ENCODE measurements at places on chromosomes 7 and 10. TPM values are rescaled to one million over a fixed set of nuclear protein-coding genes. Genes with fewer than 3 reads are reported as not detected.

DNA sequence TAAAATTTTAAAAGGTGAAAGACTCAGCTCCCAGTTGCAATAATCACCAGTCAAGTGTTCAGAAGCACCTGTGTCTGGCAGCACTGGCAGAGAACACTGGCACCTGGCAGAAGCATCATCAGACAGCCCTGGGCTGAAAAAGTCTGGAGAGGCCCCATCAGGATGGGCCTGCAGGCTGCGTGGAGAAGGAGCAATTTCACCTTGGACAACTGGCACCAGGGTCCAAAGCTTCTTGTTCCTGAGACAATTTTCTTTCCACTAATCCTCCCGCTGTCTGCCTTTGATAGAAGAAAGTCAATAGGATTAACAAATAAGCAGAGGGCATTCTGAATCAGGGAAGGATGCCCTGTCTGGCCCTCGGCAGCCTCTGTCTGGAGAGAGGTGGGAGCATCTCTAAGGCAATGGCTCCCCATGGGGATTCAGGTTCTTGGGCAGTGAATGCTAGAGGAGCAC is 6.5 kb downstream of the COBL start:
- DNase-seq = peak; percentile 30

DNA sequence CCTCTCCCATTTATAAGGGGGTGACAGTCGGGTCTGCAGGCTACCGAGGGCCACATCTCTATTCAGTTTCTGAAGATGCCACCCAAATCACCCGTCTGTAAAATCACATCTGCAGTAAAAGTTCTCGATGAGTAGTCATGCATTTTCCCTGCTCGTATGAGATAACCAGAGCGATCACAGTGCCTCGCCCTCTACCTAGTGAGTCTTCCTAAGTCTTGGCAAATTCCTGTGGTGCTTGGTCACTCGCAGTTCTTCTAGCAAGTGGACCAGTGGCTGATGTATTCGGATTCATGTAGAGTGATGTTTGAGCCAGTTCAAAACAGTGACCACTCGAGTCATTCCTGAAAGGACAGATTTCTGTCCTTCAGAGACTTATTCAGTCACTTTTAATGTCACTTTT is 44.9 kb downstream of the INSYN2A start:
- no peak for DNase-seq

DNA sequence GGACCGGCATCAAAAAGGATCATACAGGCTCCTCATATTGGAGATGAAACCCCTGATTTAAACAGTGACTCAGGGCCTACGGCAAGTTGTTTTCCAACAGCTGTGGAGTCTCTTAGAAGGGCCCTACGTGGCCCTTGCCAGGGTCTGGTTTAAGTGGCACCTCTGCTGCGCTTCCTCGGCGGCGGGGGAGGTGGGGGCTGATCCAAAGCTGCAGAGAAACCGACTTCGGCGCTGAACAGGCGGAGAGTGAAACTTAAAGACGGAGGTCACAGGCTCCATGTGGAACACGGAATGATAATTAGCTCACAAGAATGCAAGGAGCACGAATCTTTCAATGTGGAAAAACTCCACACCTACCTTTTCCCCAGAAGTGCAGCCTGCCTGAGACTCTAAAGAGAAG is 477.9 kb downstream of the TCERG1L start:
- no peak for DNase-seq

DNA sequence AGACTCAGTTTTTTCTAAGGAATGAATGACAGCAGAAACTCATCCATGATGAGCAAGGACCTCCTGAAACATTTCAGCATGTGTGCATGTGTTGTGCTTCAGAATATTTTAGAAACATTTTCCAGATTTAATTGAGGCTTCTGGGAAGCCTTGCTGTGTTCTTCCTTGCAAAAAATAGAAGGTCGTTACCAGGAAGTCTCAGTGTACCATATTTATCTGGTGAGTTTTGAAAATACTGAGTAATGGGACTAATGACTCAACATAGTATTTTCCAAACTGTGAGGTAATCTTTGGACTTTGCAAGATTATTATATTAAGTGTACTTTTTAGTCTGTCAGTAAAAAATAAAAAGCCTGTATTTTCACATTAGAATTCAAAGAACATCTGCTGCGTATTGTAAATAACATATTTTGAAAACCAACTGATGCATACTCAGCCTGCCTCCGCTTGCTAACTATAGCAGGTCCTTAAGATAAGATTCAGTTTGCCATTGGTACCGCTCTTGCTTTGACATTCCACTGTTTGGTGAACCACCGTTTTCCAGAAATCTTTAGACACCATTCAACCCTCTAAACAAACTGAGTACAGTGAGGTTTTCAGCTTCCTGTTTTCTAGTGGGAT is 739.6 kb upstream of the GALNT17 start:
- DNase-seq = no peak

GRCh38 chr7:36871355-36871738 is 147.1 kb upstream of the AOAH start:
- DNase-seq = no peak

DNA sequence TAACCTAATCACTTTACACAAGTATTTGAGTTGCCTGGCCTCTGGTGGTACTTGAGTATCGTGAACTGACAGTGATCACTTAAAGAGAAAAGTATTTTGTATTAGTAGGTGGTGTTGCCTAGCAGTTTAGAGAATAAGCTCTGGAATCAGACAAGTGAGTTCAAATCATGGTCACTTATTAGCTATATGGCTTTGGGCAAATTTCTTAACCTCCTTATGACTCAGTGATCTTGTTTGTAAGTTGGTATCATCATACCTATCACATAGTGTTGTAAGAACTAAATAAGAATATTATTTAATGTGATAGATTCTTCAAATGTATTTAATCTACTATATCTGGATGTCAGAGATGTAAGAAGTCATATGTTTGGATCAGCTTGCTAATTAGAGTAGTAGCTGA is 163.8 kb downstream of the RNF133 start:
- no peak for DNase-seq

Gene HIP1
- total RNA-seq = 46.2 TPM

Gene OR2A42
- total RNA-seq = 0.15 TPM

Gene ANKRD30A
- not detected for total RNA-seq
